SJSA1 (cell line): ENCODE measurements at places on chromosomes 6 and 20. TPM values are rescaled to one million over a fixed set of nuclear protein-coding genes. Genes with fewer than 3 reads are reported as not detected.

LY6G6C gene
- total RNA-seq: not detected in 2 replicates

SLC17A9 gene
- total RNA-seq: not detected in 2 replicates

BPIFB2 gene
- not detected in 2 replicates for total RNA-seq

OSBPL2 gene
- total RNA-seq: 10.5 and 14.9 TPM in 2 replicates

PFDN6 gene
- total RNA-seq: 66.3 and 67.8 TPM in 2 replicates
